ENCODE measurements at places on chromosomes 4 and X.

- no peak for DNase-seq
These were observed 349.3 kb upstream of the GALNT7 start for GRCh38 chr4:172819353-172819752.

- no peak for DNase-seq
These were observed 8.4 kb upstream of the DUSP9 start for GRCh38 chrX:153638436-153639176.

- no peak for DNase-seq
These were observed 319 bp downstream of the DRP2 start for GRCh38 chrX:101219864-101220346.

GRCh38 chr4:2063557-2064275 lies 4.6 kb downstream of the NAT8L start:
- no peak for DNase-seq

GRCh38 chrX:19981947-19982346 lies 8.9 kb downstream of the BCLAF3 start:
- no peak for DNase-seq

- no peak for DNase-seq
These were observed 286.3 kb upstream of the UGT8 start for GRCh38 chr4:114312338-114312737.

DNA sequence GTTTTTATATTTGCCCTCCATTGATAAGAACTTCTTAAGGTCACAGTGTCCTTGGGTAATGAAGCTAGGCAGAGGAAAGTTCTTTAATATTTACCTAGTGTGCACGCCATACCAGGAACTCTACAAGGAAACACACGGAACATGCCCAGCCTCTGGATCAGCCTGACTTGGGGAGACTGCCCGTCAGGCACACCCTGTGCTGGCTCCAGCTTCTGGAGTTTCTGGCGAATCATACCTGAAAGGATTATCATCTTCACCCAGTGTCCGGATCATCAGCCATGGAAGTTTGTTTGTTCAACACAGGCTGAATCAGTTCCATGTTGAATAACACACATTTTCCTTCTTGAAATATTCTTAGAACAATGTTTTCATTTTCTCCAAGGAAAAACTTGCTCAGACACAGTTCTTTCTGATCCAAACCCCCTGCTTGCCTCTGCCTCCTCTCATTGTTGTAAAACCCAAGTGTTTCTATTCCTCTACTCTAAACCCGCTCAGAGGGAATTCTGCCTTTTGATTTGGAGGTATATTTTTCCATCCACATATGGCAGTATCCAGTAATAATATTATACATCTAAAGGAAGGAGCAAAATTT lies 176.7 kb downstream of the SHROOM3 start:
- no peak for DNase-seq

- DNase-seq: no peak
These were observed 175.6 kb downstream of the SNCA start for GRCh38 chr4:89661173-89661899.

DNA sequence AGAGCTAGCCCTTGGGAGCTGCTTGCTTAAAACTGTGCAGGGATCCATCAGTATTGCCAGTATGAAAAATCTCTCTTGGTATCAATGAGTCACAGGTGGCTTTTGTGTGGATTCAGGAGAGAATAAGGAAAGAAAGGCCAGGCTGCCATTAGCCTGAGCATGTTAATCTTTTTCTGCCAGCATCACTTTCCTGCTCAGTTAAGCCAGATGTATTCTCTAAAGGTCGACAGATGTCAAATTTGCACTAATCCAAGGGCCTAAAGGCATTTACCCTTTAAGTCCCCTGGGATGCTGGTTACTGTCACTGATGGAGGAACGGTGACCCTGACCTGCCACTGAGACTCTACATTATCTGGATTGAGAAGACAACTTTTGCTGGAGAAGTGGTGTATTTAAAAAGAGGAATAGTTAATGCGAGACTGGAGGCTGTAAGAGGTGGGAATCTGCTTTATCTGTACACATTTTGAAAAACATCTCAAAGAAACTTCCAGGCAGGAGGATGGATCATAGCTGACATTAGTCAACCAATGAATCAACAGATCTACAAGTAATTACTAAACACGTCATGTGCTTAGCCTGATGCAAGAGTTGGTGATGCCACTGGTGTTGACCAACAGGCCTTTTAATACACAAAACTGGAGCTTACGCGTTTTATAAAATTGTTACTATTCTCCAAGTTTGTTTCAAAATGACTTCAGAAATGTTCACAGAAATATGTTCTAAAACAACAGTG lies 241.4 kb upstream of the ANXA3 start:
- DNase-seq: no peak

DNA sequence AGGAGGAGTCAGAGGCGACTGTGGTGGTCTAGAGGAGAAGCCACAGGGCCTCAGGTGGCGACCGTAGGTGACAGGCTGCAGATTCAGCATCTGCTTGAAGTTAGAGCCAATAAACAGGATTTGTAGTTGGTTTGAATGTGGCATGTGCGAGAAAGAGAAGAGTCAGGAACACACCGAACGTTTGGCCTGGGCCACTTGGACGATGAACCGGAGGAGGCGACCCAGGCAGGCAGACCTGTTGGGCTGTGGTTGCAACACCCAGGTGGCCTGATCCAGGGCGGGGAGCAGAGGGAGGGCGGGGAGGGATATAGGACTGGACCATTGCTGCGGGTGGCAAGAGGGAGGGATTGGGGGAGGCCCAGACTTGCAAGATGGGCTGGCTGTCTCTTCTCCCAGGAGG lies 10.0 kb upstream of the PSAPL1 start:
- DNase-seq: no peak

DNA sequence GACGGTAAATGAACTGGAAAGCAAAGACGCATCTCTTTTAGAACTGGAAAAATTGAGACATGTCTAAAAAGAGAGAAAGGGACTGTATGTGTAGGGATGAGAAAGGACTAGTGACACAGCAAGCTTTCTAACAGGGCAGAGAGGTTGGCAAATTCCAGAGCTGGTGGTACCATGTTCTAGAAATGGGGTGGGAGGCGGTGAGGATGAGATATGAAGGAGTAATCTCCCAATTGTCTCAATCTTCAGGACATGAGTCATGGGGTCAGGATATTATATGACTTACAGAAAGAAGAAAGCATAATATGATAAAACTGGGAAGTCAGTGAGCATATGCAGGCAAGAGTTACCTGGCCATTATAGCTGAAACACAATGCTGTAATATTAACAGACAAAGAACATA lies 14.2 kb downstream of the TAB3 start:
- DNase-seq: no peak

Measured in AG04450 (cell line).